ENCODE measurements at places on chromosomes 2 and 18.

- DNase-seq, result no peak
Observed at GRCh38 chr2:26448651-26449050, 29.3 kb downstream of the OTOF start.

DNA sequence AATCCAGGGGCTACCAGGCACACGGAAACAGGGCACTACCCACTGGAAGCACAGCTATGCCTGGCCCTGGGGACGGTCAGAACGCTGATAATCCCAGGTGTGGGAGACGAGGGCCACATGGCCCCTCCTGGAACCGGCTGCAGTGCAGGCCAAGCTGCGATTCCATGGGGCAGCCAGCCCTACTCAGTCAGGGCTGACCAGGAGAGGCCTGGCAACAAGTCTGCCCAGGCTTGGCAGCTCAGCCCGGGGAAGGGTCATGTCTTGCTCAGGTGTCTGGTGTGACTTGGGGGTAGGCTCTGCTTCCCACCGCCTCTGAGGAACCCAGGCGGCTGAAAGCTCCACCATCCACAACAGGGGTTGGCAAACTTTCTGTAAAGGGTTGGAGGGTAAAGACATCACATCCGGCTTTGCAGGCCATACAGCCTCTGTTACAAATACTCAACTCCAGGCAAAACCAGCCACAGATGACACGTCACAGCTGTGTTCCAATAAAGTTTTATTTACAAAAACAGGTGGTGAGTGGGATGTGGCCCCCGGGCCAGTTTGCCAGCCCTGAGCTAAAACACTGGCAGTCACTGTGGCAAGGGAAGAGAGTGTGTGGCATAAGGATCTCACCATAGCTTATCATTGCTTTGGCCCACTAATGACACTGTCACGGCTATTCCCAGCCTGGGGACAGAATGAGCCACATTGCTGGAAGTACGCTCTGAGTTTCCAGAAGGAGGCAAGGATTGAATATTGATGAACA lies 85.2 kb downstream of the NDUFA10 start:
- no peak for DNase-seq

DNA sequence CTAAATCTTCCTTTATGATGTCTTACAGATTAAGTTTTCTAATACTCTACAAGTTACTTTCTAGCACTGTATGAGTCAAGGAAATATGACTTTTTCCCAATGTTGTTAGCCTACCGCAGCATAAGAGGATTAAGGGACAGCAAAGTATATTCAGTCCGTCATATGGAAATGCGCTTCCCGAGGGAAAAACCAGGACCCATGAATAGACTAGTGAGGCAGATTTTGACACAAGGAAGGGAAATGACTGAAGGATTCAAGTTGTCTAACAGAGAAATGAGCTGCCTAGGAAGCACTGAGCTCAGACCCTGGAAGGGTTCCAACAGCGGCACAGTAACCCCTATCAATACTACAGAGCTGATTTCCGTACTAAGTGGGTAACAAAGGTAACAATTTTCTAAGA lies 12.0 kb downstream of the SEPTIN10 start:
- no peak for DNase-seq

- DNase-seq, result no peak
Observed at GRCh38 chr2:8216397-8216796, 465.5 kb upstream of the ID2 start.

GRCh38 chr2:224062481-224063297 lies 23.6 kb upstream of the SERPINE2 start:
- DNase-seq, result no peak

DNA sequence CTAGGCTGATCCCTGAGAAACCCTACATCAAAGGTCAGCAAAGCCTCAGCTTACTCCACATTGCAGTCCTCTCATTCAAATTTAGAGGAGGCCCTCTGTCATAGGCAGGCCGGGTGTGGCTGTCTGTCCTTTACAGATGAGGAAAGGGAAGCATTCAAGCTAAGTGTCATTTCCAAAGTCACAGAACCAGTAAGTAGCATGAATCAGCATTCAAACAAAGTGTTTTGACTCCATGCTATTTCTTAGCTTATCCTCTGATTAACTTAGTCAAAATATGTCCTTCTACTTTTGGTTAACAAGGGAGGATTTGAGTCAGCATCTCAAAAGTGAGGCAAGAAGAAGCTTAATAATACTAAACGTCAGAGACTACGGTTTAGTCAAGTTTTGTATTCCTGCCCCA lies 409.0 kb upstream of the POU3F3 start:
- DNase-seq, result no peak

Measured in HTR-8/SVneo (cell line).